ENCODE measurements at places on chromosomes 2 and 18.

- no peak for DNase-seq
Observed at GRCh38 chr2:174053355-174054151, 88.4 kb upstream of the SP3 start.

DNA sequence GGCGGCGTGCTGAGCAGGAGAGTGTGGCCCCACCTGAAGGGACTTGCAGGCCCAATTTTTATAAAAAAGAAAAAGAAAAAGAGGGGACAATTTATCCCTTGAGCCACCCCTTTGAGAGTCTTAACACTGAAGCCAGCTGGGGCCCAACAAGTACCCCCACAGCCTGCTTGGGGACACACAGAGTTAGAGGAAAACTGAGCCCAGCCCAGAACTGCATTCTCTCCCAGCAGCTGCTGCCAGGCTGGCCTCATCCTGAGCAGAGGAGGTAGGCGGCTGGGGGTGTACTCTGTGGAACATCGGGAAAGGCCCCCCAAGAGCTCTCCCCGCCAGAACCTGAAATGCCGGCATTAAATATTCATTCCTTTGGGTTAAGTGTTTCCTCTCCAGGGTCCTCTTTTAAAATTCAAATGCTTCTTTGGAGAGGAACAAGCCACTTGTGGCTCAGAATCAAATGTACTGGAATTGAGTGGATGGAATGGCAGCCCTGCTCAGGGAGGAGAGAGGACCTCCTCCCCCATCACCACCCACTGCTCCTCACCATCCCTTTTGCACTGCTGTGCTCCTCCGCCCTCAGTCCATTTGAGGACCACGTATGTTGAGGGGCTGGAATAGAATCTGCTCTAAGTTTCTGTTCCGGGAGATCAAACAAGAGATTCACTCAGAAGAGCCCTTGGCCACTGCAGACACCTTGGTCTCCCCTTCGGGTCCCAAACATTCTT is 45.6 kb downstream of the C1QL2 start:
- DNase-seq = no peak

GRCh38 chr2:128654408-128654807 is 335.7 kb upstream of the HS6ST1 start:
- DNase-seq = no peak

DNA sequence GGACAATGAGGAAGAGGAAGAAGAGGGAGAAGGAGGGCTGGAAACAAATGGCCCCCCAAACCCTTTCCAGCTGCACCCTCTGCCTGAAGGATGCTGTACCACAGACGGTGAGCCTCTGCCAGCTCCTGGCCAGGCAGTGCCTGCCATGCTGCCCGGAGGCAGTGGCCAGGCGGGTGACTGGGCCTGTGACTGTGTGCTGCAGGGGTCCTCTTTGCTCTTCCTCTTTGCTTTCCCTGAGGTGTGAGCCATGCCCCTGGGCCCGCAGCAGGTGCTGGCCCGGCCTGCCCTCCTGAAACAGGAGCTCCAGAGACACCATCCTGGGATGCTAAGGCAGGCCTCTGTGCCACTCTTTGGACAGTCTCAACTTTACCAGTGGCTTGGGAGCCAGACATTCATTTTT is 28.6 kb downstream of the GREB1 start:
- no peak for DNase-seq

DNA sequence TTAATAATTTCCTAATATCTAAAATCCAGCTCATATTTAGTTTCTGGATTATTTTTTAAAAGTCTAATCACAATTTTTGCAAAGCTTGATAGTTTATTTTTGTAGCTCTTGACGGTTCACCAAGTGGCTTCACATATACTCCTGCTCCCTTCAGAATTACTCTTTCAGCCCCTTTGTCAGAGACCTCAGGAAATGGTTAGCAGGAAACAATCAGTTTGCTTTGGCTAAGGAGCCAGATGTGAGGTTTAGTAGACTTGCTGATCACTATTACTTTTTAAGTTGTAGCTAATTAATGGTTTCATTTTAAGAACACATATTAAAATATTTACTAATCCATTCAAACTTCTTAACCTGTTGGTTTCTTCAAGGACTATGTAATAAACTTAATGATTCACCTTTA is 2.3 kb downstream of the RBBP8 start:
- peak; percentile 43 for DNase-seq

DNA sequence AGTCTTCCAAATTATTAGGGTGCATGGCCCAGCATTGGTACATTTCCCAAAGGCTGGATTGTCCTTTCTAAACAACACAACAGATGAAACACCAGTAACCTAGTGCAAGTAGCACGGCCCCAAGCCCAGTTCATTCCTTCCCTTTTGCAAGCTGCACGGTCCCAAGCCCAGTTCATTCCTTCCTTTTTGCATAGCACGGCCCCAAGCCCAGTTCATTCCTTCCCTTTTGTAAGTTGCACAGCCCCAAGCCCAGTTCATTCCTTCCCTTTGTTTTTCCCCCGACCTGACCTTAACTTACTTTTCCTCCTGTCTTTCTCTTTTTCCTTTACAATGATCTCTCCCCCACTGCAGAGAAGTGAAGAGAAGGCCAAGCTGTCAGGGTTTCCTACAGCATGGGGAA is 60.9 kb downstream of the C18orf63 start:
- DNase-seq = no peak

DNA sequence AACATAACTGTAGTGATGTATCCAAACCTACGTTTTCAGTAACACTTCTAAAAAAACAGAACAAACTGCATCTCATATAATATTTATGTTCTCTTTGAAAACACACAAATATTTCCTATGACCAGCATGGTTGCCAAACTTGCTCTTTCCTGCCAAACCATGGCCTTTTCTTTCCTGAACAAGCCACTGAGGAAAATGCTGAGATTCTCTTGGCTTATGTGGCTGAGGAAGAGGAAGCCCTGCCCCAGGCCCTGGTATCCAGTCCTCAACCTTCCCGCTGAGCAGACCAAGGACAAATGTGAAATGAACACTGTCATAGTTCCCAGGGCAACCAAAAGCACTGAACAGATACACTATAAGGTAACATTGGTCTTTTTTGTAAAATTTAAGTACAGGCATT is 35.9 kb upstream of the NARS1 start:
- DNase-seq = no peak

GRCh38 chr2:219418155-219419011 is at the start of gene DES:
Gene DES (plus strand): TSS chr2:219418377. CDS start chr2:219418463, 86 bp downstream.
- no peak for DNase-seq

- no peak for DNase-seq
Observed at GRCh38 chr2:201128933-201129505, 13.1 kb downstream of the CFLAR start.

- peak; percentile 65 for DNase-seq
Observed at GRCh38 chr18:49238433-49239042, 221.9 kb downstream of the DYM start.

GRCh38 chr2:238006510-238006909 is 39.7 kb downstream of the UBE2F start:
- no peak for DNase-seq

DNA sequence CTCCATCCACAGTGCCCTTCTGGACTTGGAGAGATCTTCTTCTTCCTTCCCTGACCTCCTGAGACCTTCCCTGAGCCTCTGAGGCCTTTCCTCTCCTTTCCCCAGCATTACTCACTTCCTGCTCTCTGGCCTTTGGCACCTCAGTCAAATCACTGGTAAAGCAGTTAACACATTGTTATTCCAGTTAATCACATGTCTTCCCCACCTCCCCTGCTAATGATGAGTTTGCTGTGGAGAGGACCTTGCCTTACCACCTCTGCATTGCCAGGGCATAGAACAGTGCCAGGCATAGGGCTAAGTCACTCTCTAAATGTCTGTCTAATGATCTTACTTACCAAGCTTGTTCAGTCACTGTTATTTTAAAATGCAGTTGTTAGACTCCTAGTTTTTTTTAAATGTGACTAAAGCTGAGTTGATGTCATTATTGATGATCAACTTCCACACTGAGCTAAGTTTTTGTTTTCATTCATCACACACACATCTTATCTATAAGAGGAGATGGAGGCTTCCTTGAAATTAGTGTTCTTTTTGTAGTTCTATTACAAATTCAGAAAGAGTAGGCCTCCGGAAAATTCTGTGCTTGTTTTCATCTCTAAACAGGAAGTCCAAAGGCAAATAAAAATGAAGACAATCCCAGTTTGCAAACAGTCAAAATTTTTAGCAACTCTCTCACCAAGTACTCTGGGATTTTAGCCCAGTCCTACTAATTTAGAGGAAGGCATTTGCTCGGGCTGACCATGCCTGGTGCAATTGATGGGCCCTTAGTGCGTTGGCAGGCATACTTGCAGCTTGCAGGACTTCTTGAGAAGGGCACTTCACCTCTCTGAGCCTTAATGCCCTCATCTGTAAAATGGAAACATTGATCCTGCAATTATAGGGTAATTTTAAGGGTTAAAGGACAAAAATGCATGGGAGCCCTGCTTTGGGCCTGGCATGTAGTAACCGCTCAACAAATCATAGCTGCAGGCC is 113.7 kb upstream of the SPRED2 start:
- DNase-seq = no peak
